ENCODE measurements at places on chromosomes 13 and 19. TPM values are rescaled to one million over a fixed set of nuclear protein-coding genes. Genes with fewer than 3 reads are reported as not detected.

TRIP10 gene
- 38.7 TPM for total RNA-seq

ADPRHL1 gene
- total RNA-seq, result 0.95 TPM

ZIM2 gene
- not detected for total RNA-seq

KCNC3 gene
- total RNA-seq, result not detected

CABP5 gene
- total RNA-seq, result not detected

PSG7 gene
- total RNA-seq, result not detected

SACS gene
- 73.0 TPM for total RNA-seq

ZSCAN4 gene
- not detected for total RNA-seq

NBEA gene
- 2.0 TPM for total RNA-seq

DLL3 gene
- 1.2 TPM for total RNA-seq

NFILZ gene
- not detected for total RNA-seq

UQCRFS1 gene
- 84.0 TPM for total RNA-seq

SMIM44 gene
- not detected for total RNA-seq

MCOLN1 gene
- total RNA-seq, result 5.1 TPM

FGF14 gene
- total RNA-seq, result not detected

DAND5 gene
- 0.31 TPM for total RNA-seq

FFAR2 gene
- total RNA-seq, result not detected

SLC27A5 gene
- total RNA-seq, result 28.9 TPM

FBXO27 gene
- total RNA-seq, result not detected

CGB7 gene
- total RNA-seq, result 0.61 TPM

LIG1 gene
- 139 TPM for total RNA-seq

IGFL3 gene
- total RNA-seq, result 1.7 TPM

FFAR1 gene
- total RNA-seq, result not detected

KLK11 gene
- not detected for total RNA-seq

SIRT2 gene
- 33.6 TPM for total RNA-seq

LAIR1 gene
- not detected for total RNA-seq

PNMA8B gene
- total RNA-seq, result not detected

A1BG gene
- total RNA-seq, result 20.3 TPM

MBD3L3 gene
- not detected for total RNA-seq

NLRP9 gene
- total RNA-seq, result not detected

SELENOV gene
- not detected for total RNA-seq

CEACAM8 gene
- total RNA-seq, result not detected

TPTE2 gene
- not detected for total RNA-seq

CDX2 gene
- not detected for total RNA-seq

MIR17HG gene
- total RNA-seq, result 8.7 TPM

TSEN34 gene
- 72.8 TPM for total RNA-seq
